ENCODE measurements at places on chromosomes 13 and 19.

DNA sequence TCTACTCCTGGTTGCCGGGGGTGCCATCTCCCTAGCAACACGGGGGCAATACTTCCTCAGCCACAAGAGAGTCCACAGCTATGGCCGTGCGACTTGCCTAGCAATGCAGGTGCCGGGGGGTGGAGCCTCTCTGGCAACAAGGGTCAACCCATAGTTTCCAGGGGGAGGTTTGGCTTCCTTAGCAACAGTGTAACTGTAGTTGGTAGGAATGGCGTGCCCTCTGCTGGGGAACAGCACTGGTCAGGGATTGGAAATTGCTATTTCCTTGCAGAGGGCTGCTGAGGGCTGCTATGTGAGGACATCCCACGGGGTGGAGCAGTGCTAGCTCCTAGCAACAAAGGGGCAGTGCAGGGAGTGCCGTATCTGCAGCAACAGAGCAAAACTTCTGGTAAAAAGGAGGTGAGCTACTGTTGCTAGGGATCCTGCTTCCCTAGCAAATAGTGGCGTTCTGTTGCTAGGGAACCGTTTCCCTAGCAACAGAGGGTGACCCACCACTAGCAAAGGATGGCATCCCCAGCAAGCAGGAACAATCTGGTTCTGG, 7.0 kb upstream of the TMC4 start:
- peak; percentile 58 for DNase-seq

GRCh38 chr19:18558604-18559003, 934 bp downstream of the KXD1 start:
- no peak for DNase-seq

- DNase-seq = no peak
Measured at GRCh38 chr13:79112016-79112415, 294.0 kb downstream of the RBM26 start.

DNA sequence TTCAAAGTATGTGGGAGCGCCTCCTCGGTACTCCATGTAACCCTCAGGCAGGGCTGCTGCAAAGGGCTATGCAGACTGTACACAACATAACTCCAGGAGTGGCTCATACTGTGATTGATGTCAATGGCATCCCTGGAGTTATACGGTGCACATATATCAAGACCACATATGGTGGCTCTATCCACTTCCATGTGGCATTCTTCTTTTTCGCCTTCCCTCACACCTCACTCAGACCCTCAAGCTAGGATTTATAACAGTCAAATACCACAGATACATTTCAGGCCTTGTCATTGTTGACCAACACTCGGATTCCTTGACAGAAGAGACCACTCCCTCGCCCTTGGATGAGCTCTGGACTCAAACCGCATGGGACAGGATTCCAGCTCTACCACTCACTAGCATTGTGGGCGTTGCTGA, 11.3 kb upstream of the UBL3 start:
- no peak for DNase-seq

DNA sequence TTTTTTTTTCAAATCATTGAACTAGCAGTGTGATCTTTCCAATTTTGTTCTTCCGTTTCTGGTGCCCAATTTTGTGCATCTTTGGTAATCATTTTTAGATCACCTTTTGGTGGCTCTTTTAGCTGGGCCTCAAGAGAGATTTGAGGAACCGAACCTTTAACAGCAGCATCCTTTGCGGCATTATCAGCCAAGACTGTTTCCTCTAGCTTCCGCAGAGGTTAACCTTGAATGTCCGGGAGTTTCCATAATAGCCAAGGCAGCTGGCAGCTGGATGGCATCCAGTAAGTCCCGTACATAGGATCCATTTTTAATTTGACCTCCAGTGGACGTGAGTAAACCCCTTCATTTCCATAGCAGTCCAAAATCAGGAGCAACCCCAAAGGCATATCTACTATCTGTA, 9.6 kb downstream of the IRGC start:
- DNase-seq = no peak

DNA sequence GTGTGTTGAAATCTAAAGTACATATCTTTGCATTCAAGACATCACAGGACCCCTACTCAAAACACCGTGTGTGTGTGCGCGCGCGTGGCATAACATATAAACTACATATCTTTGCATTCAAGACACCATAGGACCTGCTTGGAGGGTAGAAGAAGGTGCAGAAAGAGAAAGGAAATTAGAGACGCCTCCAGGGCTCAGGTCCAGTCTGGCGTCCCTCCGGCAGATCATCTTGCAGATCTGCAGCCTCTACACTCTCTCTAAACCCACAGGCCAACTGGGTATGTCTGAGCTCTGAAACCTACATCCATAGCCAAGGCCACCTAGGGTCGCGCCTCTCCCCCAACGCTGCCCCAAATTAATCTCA, 659 bp upstream of the PAFAH1B3 start:
- no peak for DNase-seq

DNA sequence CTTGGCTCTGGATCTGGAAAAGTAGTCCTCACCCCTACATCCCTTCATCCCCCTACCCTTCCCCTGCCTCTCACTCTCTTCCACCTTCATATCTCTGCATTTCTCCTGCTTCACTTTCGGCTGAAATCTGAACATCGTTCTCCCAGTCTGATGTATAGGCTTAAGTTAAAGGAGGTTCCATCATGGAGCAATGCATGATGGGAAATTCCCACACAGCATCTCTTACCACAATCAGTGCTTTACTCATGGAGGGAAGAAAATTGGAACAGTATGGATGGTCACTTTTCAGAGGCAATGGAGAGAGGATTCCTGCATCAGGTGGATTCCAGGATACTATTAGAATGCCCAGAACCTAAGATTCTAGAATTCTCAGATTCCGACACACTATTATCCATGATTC, 6.1 kb upstream of the KLK8 start:
- DNase-seq = no peak
